Right renal pelvis (tissue), 4 donors: ENCODE measurements at places on chromosomes 1 and 21. TPM values are rescaled to one million over a fixed set of nuclear protein-coding genes. Genes with fewer than 3 reads are reported as not detected.

Gene IARS2
- 92.0 TPM for polyA plus RNA-seq

Gene OR2W3
- 0.33 TPM for polyA plus RNA-seq

Gene SPRR2B
- 0.17 TPM for polyA plus RNA-seq

Gene TESK2
- polyA plus RNA-seq, result 6.2 TPM

Gene SPRTN
- polyA plus RNA-seq, result 13.4 TPM

DNA sequence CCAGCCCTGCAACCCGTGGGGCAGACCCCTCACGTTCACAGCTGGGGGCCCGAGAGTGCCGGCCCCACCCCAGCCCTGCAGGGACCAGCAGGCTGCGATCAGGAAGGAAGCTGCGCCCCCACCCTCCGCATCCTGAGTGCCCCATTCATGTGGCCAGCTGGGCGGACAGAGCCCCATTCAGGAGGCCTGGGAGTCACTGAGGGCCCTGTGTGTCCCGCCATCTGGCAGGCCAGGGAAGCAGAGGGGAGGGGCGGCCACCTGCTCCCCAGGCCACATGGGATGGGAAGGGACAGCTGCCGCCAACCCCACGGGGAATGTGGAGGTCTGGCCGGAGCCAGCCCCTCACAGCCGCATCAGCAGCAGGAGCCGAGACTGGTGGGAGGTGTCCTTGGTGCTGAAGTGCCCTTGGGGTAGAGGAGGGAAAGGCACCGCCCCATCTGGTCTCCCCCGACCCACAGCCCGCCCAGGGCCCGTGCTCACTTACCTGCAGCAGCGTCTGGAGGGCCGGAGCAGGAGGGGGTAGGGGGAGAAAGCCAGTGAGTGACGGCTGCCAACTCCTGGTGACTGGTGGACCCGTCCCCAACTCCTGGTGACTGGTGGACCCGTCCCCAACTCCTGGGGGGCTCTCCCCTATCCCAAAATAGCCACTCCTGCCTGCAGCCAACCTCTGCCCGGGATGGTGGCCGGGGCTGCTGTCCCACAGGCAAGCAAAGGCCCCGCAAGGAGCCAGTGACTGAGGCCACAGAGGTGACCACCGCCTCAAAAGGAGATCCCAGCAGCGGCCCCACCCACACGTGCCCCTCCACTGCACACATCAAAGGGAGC, 8.7 kb downstream of the ACAP3 start:
- DNase-seq, result no peak

DNA sequence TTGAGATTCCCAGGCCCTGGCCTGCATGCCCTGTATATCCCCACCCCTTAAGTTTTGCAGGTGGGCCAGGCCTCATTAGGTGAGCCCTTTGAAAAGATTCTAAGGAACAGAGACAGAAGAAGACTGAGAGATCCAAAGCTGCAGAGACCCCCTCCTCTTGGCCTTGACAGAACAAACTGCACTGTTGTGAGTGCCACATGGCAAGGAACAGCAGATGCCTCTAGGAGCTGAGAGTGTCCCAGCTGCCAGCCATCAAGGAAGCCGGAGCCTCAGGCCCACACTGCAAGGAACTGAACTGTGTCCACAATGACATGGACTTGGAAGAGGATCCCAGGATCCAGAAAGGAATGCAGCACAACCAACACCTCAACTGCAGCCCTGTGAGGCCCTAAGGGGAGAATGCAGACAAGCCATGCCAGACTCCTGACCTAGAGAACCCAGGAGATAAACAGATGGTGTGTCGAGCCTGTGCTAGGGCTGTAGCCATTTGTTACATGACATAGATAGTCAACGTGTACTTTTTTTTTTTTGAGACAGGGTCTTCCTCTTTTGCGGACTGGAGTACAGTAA, 182.7 kb downstream of the AJAP1 start:
- DNase-seq, result no peak

GRCh38 chr1:226121587-226122400, 59.3 kb downstream of the H3-3A start:
- DNase-seq, result no peak

DNA sequence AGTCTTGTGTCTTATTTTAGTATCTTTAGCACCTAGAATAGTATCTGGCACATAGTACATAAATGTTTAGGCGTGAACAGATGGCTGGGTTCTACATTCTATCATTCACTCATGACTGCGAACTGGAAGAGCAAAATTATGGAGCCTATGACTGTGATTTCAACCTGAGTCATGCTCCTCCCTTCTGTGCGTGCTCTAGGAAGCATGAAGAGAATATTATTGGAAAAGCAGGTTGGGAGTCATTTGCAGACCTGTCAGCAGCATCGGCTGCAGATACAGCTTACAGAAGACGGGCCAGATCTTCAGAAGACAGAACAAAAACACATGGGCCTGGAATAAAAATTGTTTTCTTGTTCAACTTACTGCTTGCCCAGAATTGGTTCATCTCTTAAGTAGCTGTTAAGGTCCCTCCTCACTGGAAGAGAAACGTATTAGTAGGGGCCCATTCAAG, 344.0 kb upstream of the USP24 start:
- DNase-seq, result no peak

- no peak for DNase-seq
These were observed 26.9 kb upstream of the ECE1 start for GRCh38 chr1:21317035-21317689.

DNA sequence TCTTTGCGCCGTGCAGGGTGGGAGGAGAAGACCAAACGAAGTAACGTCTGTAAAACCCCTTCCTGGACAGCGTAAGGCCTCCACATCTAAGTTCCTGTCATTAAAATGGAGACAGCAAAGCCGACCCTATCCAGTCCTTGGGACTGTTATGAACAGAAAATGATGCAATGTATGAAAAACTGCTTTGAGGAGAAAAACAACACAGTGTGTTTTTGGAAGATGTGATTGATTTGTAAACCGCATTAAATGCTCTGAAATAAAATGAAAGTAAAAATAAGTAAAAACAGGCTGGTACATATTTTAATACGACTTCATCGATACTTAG, 827 bp upstream of the URB1 start:
- no peak for DNase-seq

DNA sequence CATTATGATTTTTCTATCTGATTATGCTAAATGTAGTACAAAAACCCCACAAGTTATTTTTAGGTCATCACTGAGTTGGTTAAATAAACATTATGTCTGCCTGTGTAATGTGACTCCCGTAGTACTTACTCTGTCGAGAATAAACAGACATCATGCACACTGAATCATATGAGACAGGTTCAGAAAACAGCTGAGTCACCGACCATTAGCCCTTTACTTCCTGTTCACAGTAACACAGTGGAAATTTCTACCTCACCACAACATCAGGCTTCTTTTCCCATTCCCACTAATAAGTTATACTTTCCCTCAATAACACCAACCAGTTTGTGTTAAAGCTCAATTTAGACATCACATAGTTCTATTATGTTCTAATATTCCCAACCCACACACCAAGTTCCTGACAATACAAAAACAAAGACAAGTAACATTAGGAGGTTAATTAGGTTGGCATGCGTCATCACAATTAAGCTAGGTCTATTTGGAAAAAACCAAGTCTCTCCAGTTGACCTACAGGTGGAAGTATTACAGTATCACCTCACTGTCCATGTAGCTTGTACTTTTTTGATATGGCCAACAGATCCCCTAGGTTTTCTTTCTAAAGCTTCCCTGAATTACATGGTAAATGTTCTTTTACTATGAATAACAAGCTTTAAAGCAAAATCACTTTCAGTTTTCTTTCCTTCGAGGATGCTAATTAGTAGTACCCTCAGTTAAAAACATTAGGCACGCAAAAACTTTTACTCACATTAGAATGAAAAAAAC, 154.2 kb downstream of the EIF4G3 start:
- peak; percentile 72 for DNase-seq

DNA sequence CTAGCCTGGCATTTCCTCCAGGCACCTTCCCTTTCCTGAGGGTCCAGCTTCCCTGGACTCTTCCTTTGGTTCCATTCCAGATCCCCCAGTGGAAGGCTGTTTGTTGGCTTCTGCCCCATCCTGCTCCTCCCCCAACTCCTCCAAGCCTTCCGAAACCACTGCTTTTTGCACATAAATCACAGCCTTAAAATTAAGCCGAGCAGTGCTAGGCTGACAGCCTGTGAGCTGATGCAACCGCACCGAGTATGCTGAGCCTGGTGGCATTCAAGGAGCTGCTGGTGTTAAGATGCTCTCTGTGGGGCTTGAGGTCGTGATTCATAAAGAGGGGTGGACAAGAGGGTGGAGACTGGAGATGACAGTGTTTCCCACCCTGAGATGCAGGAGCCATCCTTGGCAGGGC, 266.6 kb upstream of the C1orf174 start:
- peak; percentile 24 for DNase-seq

- DNase-seq, result no peak
These were observed 243.0 kb downstream of the SLC45A1 start for GRCh38 chr1:8560611-8561544.

DNA sequence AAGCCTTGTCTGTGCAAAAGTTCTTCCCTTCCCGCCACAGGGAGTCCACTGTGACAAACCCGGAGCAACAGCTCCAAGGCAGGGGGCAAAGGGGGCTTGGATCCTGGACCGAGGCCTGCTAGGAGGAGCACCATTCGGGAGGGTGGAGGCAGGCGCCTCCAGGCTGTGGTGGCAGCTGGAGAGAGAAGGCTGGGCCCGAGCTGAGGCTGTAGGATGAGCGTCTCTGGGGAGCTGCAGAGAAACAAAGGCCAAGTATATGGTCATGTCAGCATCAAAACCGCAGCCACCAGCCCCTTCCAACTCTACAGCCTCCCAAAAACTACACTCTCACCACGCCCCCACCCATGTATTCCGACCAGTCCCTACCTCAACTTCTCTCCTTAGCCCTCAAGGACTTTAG, 579 bp downstream of the SH3BP5L start:
- no peak for DNase-seq

DNA sequence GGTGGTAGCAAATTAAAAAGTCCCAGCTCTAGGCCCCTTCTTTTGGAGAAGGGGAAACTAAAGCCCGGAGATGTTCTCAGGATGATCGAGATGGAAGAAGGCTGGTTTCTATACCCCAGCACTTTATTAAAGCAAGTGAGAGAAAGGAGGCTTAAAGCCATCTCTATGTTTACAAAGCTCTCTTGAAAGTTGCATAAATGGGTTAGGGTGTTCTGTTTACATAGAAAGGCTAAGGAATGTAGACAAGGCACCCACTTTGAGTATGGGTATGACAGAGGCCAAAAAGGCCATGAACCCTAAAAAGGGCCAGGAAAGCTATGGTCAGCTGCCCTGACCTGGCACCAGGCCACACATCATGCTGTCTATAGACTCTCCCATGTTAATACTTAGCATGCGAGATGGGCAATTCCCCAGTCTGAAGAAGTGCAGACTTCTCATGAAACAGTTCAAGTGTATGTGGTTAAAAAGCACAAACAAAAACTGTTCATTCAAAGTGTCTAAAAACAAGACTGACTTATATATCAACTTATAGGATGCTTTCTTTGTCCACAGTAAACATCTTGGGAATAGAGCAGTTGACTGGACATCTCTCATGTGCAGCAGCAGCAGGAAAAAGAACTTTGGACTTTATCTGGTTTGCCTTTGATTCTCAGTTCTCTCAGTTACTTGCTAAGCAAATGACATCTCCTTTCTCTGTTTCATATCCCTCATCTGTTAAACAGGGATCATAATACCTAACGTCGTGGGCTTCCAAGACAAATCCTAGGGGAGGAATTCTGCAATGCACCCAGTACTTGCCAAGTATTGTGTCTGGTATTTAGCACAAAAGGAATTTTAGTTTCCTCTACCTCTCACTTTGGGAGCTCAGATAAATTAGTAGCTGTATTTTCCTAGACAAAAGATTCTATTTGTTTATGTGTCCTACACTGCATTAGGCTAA, 521.6 kb downstream of the PLPP3 start:
- no peak for DNase-seq

DNA sequence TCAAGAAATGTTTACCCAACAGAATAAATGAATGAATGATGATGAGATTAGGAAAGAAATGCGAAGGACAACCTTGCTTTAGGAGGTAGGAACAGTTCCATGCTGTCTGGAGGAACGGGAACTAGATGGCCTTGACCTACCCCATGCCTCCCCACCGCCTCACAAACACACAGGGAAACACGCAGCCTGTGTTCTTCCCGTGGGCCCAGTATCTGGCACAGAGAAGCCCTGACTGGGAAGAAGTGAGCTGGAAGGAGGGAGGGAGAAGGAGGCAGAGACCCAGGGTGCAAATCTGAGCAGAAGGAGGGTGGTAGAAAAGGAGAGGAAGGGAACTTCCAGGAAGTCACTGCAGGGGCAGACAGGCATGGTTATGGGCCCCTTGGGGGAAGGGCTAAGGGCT, 3.5 kb upstream of the ADORA1 start:
- no peak for DNase-seq

- no peak for DNase-seq
These were observed 4.9 kb upstream of the LRRC3 start for GRCh38 chr21:44450402-44450801.

DNA sequence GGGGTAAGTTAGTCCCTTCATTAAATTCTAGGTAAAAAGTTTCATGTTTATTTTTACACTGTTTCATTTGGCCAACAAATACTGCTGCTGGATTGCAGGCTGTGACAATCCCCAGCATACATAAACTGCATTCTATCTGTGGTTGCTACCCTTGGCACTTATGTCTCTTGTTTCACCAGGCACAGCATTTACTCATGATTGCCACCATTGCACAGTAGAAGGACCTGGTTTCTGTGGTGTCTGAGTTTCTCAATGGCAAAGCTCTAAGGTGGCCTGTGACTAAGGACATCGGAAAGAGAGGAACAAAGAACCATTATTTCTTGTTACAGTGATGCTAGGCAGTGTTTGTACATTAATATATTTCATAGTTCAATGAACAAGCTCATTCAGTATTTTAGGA, 878.4 kb upstream of the NEGR1 start:
- no peak for DNase-seq

GRCh38 chr1:246198115-246198816, 308.8 kb downstream of the SMYD3 start:
- DNase-seq, result no peak

GRCh38 chr1:6497215-6497866, 5.9 kb upstream of the PLEKHG5 start:
- DNase-seq, result no peak

GRCh38 chr1:39089931-39090521, 63.9 kb downstream of the NDUFS5 start:
- DNase-seq, result no peak

DNA sequence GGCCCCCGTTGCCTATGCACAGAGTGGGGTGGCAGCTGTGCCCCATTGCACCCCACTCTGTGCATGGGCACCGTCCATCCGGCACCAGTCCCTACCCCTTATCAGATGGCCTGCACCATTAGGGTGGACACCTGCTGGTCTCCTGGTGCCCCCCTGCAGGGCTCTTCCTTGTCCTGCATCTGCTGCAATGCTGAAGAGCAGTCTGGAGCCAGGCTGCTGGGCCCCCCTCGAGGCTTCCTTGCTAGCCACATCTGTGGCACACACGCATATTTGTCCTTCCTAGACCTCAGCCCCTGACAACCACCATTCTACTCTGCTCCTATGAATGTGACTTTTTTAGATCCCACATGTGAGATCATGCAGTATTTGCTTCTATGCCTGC, 56.4 kb downstream of the COL18A1 start:
- no peak for DNase-seq
